ENCODE measurements at places on chromosomes 6 and 20. TPM values are rescaled to one million over a fixed set of nuclear protein-coding genes. Genes with fewer than 3 reads are reported as not detected.

The ZBTB12 gene
- 4.2 TPM for total RNA-seq

The RSPO3 gene
- total RNA-seq, result 101 TPM

The SMLR1 gene
- not detected for total RNA-seq

The LSM2 gene
- total RNA-seq, result 38.7 TPM

The PDE10A gene
- total RNA-seq, result 13.0 TPM

DNA sequence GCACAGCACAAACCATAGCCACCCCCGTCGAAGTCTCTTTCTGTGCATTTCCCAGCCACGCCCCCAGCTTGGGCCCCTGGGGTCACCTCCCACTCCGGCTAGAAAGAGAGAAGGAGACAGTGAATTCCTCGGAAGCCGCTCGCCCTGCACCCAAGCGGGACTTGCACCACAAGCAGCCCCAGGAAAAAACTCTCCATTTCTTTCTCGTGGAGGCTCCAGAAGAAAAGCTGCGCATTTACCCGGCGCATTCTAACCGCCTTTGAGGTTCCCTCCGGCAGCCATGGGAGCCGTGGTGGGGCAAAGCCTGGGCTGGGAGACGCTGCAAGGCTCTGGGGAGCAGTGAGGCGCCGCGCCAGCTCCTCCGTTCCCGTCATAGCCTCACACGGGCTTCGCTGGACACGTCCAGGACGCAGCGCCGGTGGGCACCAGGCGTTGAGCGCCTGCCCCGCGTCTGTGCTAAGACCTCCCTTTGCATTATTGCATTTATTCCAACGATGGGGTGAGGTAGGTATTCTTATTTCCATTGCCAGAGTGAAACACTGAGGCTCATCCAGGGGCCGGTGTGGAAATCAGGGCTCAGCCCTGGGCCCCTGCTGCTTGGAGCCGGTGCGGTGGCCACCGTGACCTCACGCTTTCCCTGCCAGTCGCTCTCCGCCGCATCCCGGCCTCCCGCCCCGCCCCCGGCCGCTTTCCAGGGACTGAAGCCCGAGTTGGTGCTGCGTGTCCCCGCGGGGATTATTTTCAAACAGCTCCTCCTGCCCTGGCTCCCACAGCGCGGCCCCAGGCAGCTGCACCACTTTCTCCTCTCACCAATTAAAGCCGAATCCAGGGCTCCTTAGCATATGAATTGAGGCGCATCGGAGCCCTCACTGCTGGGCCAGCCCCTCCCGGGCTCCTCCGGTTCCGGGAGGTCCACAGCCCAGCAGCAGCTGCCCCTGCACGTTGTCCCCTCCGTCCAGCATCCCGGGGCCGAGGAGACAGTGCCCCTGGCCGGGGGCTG, 148.3 kb upstream of the AFDN start:
- no peak for DNase-seq

GRCh38 chr20:25271486-25272222, 23.8 kb downstream of the PYGB start:
- peak; percentile 57 for DNase-seq

- DNase-seq, result no peak
Measured at GRCh38 chr6:3789896-3790558, 38.5 kb upstream of the PXDC1 start.

GRCh38 chr6:93341900-93342613, 77.3 kb downstream of the EPHA7 start:
- no peak for DNase-seq

- no peak for DNase-seq
Measured at GRCh38 chr20:34717230-34718095, 13.3 kb downstream of the TP53INP2 start.

DNA sequence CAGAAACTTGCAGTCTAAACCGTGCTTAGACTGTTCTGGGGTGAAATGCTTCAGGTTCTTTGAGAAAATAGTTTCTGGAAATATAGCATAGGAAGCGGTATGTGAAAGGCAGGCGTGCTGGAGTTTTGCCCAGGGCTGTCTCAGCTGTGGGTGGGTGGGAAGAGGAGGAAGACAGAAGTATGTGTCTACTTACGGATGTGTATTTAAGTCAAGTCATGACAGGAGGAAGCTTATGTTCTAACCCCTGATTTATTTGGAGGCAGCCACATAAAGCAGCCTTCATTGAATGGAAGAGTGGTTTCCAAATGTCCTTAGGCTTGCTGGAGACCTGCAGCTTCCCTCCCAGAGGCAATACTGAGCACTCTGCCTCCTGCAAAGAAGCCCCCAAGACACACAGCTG, 345.8 kb upstream of the PRND start:
- DNase-seq, result no peak

DNA sequence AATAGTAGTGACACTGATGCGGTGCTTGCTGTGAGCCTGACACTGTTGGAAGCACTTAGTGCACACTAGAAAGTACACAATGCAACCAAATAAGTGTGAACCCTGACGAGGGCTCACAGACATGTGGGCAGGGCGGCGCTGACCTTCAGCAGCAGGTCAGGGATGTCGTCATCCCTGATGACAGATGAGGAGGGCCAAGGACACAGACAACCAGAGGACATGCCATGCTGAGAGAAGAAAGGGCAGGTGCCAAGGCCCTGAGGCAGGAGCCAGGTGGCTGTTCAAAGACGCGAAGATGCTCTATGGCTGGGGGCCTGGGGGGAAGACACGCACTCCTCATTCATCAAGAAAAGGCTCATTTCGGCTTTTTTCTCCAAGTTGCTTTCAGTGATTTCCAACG, 176.4 kb upstream of the CST7 start:
- DNase-seq, result no peak
